Type B pancreatic cell (in vitro differentiated cells): ENCODE measurements at places on chromosomes 13 and 19. TPM values are rescaled to one million over a fixed set of nuclear protein-coding genes. Genes with fewer than 3 reads are reported as not detected.

The CYP2S1 gene
- total RNA-seq = 33.1 and 121 TPM in 2 replicates

The SELENOV gene
- 1.1 TPM in 1 of 2 replicates, not detected in the other for total RNA-seq

The UQCR11 gene
- 191 and 290 TPM in 2 replicates for total RNA-seq

The CELF5 gene
- 0.50 and 2.6 TPM in 2 replicates for total RNA-seq

The C2CD4C gene
- 6.0 and 7.2 TPM in 2 replicates for total RNA-seq

The GARIN5A gene
- total RNA-seq = 1.9 and 5.2 TPM in 2 replicates

The ZNF805 gene
- total RNA-seq = 16.8 and 16.9 TPM in 2 replicates

GRCh38 chr13:112775791-112776279, 86.0 kb downstream of the ATP11A start:
- H3K27ac ChIP-seq = peak overlapping the region; percentile 42
- no peak for DNase-seq

DNA sequence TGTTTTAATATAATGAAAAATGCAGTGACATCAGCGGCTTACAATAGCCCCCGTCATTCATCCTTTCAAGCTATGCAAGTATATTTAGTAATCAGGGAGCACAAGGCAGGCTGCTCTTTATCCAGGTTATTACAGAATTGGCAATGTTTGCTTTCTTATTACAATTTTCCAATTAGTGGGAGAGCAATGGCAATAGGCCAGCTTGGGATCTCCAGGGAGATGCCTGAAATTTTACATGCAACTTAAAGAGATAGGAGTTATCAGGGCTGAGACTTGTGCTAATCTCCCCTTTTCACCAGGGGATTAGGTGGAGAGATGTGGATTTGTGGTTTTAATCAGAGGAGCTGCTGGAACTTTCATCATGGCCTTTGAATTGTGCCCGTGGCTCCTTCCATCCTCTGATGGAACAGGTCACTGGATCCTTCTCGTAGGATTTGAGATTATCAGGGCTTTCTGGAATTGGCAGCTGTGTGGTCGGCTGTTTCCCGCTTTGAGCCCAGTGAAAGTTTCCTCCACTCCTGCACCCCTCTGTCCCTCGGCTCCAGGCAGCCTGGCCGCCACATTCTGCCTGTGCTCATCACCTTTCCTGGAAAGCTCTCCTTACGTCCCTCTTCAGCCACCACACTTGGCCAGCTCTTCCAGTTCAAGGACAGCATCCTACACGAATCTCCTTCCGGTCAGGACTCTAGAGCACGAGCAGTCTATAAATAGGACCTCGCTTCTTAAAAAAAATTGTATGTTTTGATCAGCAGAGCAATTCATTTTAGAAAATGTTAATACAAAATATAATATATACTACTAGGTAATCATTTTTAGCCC, 47.0 kb downstream of the CBY2 start:
- H3K4me3 ChIP-seq = no peak overlapping the region
- no peak for DNase-seq
- no peak overlapping the region for H3K27ac ChIP-seq
- H3K36me3 ChIP-seq = no peaks in the 10 kb centered on the region
- H3K4me1 ChIP-seq = peaks cover 3% of the 10 kb centered on the region
- peaks cover 13% of the 10 kb centered on the region for H3K27me3 ChIP-seq

DNA sequence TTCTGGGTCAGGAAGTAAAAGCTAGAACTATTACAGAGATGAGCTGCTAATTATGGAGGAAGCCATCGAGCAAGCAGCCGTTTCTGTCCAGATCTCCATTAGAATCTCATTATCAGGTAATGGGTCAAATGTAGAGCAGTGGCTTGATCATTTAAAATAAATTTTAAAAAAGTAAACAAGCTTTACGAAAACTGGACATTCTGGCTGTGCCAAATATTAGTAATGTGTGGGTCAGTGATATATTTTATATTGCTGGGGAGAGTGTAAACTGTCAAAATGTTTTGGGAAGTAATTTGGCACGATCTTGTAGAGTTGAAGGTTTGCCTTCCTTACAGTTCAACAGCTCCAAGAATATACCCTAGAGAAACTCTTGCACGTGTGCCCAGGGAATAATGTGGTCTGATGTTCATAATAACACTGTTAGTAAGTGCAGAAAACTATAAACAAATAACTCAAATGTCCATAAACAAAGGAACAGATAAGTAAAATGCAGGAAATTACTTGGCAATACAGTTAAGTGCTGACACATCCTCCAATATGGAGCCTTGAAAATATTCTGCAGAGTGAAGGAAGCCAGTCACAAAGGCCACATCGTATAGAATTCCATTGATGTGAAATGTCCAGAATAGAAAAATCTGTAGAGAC, 127.2 kb upstream of the UBL3 start:
- H3K4me1 ChIP-seq = no peaks in the 10 kb centered on the region
- no peak overlapping the region for H3K27ac ChIP-seq
- H3K4me3 ChIP-seq = no peak overlapping the region
- H3K27me3 ChIP-seq = no peaks in the 10 kb centered on the region
- DNase-seq = no peak

- DNase-seq = no peak
- peak overlapping the region; percentile 80 for H3K27ac ChIP-seq
- peaks cover 27% of the 10 kb centered on the region for H3K27me3 ChIP-seq
- peaks cover 9% of the 10 kb centered on the region for H3K36me3 ChIP-seq
- peak overlapping the region; percentile 93 for H3K4me3 ChIP-seq
Observed at GRCh38 chr13:39603424-39603947, 493 bp upstream of the LHFPL6 start.

- H3K36me3 ChIP-seq = peaks cover 3% of the 10 kb centered on the region
- peaks cover 18% of the 10 kb centered on the region for H3K4me1 ChIP-seq
- no peak overlapping the region for H3K27ac ChIP-seq
- no peak overlapping the region for H3K4me3 ChIP-seq
Observed at GRCh38 chr13:79775830-79776229, 294.9 kb downstream of the NDFIP2 start.

DNA sequence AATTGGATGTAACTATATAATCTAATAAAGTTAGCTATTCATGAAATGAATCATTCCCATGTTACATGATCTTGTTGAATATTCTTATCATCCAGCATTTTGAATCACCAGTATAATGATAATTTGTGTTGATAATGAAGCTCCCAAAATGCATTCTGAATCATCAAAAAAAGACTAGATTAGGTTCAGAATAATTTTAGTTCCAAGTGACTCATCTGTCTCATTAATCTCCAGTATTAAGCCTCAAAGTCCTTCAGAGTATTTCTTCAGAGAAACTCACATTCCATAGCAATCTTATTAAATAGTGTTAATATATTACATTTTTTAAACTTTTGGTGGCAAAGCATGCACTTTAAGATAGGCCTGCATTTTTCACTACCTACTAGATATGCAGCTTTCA, 207.5 kb downstream of the SLITRK5 start:
- no peak overlapping the region for H3K27ac ChIP-seq
- no peaks in the 10 kb centered on the region for H3K4me1 ChIP-seq
- H3K4me3 ChIP-seq = no peak overlapping the region
- no peak for DNase-seq
- no peaks in the 10 kb centered on the region for H3K27me3 ChIP-seq

DNA sequence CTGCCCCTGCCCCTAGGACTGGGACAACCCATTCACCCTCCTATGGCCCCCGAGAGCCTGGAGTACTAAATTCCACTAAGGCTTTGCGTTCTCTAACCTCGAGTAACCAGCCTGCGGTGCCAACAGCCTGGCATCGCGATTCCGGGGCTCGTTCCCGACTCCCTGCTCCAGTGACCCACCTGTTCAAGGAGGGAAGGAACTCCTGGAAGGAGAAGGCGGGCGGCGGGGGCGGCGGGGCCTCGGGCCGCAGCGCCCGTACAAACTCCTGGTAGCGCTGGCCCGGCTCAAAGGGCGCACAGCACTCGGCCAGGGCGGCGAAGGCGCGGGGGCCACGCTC, 6.3 kb downstream of the GMIP start:
- no peaks in the 10 kb centered on the region for H3K27me3 ChIP-seq
- no peaks in the 10 kb centered on the region for H3K4me1 ChIP-seq
- no peak for DNase-seq
- H3K36me3 ChIP-seq = peaks cover 10% of the 10 kb centered on the region

DNA sequence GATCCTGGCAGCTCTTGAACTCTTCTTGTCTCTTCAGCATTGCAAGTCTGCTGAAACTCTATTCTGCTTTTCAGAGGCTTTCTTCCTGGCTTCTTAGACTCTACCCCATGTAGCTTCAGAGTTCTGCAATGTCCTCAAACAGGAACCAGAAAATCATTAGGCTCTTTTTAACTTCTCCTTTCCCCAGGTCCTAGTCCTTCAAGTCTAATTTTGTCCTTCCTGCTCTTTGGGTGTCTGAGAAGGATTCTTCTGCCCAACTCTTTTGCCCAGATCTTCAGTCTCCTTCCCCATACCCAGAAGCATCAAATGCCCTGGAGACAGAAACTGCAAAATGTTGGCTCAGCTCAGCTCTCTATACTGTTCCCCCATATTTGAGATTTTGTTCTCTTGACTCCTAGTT, 50.0 kb upstream of the CALM3 start:
- no peak for DNase-seq
- H3K4me1 ChIP-seq = peaks cover 4% of the 10 kb centered on the region
- H3K27ac ChIP-seq = no peak overlapping the region
- H3K36me3 ChIP-seq = no peaks in the 10 kb centered on the region
- H3K4me3 ChIP-seq = no peak overlapping the region
- H3K27me3 ChIP-seq = peaks cover 16% of the 10 kb centered on the region

- DNase-seq = no peak
- no peaks in the 10 kb centered on the region for H3K27me3 ChIP-seq
- no peaks in the 10 kb centered on the region for H3K36me3 ChIP-seq
Observed at GRCh38 chr13:46615888-46616531, 63.0 kb downstream of the LRCH1 start.

DNA sequence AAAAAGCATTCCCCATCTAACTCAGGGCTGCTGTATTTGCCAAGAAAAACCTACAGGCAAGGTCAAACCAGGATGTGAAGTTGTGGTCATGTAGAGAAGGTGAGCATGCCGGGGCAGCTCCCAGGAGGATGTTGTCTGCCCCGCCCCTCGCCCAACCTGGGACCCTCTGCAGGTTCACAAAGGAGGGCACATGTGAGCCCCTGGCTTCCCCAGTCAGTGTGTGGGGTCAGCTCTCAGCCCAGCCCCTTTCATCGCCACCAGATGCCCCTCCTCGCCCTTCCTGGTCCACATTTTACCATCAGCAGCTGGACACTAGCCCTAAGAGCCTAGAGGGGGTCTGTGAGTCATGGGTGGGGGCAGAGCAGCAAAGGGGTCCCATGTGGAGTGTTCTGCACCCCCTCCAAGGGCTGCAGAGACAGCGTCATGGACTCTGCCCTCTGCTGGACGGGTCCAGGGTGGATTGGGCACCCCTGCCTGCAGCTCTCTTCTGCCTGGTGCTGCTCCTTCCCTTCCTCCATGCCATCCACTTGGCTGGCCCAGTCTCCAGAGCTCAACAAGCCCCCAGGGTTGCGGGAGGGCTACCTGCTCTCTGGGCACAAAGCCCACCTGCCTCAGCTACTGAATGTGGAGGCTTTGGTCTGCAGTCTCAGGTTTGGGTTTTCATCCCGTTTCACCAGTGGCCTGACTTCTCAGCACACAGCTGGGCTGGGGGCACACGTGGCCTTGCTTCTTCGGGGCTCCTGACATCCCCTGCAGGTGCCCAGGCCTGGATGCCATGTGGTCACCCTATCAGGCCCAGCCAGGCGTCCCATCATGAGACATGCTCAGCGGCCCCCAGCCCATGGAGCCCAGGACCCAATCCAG, 3.7 kb downstream of the PLEKHF1 start:
- peaks cover 31% of the 10 kb centered on the region for H3K4me1 ChIP-seq
- H3K27ac ChIP-seq = no peak overlapping the region
- H3K4me3 ChIP-seq = no peak overlapping the region
- DNase-seq = no peak
- peaks cover 8% of the 10 kb centered on the region for H3K36me3 ChIP-seq

DNA sequence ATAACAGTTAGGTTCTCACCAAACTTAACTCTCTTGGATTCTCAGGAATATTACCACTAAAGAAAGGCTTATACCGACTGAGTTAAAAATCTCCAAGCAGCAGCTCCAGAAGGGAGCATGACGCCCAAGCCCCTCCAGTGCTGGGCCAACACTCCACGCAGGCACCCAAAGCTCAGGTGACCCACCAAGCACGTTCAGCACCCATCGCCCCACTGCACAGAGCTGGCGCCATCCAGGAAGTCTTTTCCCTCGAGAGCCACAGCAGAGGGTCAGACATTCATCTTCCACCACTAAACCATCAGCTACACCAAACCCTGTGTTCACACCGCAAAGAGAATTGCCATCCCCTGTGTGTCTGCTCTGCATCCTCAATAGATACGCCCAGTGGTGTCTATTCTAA, 65.7 kb downstream of the SOX1 start:
- H3K4me1 ChIP-seq = no peaks in the 10 kb centered on the region
- H3K36me3 ChIP-seq = no peaks in the 10 kb centered on the region
- H3K27ac ChIP-seq = no peak overlapping the region
- H3K4me3 ChIP-seq = no peak overlapping the region
- peak; percentile 24 for DNase-seq

DNA sequence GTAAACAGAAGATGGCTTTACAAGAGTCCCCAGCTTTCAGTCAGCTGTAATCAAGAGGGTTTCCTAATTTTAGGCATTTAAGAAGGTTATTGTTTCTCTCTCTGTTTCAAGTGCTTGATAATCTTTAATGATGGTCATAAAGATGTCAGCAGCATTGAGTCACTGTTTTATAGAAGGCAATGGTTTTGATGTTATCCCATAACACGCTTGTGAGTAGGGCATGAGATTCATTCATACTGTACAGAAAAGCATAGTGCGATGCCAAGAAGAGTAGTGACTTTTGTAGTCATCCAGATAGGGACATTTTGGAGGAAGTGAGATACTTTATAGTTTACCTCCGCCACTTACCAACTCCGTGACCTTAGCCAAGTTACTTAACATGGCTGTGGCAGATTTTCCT, 364.2 kb upstream of the SLC10A2 start:
- no peaks in the 10 kb centered on the region for H3K36me3 ChIP-seq
- no peak for DNase-seq
- H3K27me3 ChIP-seq = peaks cover 4% of the 10 kb centered on the region
- H3K27ac ChIP-seq = no peak overlapping the region
- H3K4me1 ChIP-seq = peaks cover 5% of the 10 kb centered on the region
- no peak overlapping the region for H3K4me3 ChIP-seq

DNA sequence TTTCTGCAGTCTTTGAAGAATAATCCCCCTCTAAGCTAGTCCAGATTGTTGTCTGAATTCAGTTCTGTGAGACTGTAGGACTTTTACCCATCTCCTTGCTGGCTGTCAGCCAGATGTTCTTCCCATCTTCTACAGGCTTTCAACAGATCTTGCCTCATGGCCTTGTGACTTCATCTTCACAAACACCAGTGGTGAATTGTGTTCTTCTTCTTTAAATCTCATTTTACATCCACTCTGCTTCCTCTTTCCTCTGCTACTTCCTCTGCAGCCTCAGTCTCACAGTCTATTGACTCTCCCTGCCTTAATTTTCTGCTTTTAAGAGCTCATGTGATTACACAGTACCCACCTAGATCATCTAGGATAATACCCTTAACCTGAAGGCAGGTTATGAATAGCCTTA, 859.0 kb upstream of the SLITRK1 start:
- no peak for DNase-seq
- no peaks in the 10 kb centered on the region for H3K36me3 ChIP-seq
- peaks cover 5% of the 10 kb centered on the region for H3K27me3 ChIP-seq
- H3K4me3 ChIP-seq = no peak overlapping the region
